ENCODE measurements at places on chromosomes 5 and 9.

DNA sequence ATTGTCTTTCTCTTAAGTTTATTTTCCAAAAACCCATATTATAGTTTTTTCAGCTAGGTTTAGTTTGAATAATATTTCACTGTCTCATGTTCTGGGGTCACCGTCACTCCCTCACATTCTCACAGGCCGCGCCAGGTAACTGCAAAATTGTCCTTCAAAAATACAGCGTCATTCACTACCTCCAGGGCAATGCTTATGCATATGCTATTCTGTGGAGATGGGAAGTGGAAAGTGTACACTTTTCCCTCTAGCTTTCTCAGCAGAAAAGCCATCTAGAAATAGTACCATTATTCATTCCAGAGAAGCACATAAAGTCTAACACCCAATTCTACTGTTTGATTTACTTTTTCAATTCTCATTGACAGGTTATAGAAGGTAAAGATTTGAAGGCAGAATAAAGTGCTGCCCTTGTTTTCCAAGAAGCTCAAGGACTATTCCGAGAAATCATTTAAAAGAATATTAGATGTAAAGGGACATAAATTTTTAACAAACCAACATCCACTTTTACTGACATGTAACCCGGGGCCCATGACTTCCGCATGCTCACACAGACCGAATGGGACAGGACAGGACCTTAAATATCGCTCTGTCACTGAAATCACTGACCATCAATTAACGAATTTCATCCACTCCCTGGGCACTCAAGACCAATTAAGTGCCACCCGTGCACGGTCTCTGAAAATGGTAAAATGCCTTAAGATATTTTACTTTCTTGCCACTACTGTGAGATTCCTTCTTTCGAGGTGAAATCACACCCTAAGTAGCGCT is 720 bp downstream of the NUDT12 start:
- no peak for DNase-seq

GRCh38 chr5:109628591-109628990 is 61.1 kb upstream of the MAN2A1 start:
- no peak for DNase-seq

DNA sequence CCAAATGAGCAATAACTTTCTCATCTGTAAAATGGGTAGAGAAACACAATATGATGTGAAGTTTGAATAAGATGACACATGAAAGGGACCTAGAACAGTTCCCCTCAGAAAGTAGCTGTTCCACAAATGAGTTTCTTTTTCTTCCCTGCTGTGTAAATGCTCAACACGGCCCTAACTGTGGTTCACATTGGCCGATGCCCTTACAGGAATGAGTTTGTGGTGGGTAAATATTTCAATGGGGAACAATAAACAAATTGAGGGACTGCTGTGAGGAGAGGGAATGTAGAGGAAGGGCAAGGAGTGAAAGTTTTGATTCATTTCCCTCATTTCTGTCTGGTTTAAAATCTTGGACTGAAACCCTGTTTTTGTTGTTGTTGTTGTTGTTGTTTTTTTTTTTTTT is 12.8 kb downstream of the C6 start:
- no peak for DNase-seq

- DNase-seq = no peak
Observed at GRCh38 chr5:132812781-132813598, at the start of gene SOWAHA. TSS of gene SOWAHA (plus strand) at chr5:132813302. CDS start at chr5:132813622, 320 bp downstream.

DNA sequence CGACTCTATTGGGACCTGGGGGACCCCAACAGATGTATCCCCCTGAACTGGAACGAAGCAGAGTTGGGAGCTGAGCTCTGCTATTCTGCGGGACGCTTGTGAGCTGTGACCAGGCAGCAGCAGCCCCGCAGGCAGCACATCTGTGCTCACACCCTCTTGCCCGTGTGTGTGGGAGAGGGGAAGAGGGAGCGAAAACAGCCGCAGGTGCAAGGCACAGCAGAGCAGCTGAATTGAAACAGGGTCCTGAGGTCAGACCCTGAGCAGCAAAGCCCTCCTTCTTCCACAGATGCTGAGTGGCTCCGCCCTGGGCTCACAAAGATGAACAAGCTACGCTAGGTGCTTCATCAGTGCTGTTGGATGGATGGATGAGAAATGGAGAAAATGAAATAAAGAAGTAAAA is 198.7 kb downstream of the HSPA4 start:
- no peak for DNase-seq

Data from stimulated activated CD4-positive, alpha-beta T cell treated with anti-CD3 and anti-CD28 coated beads, Interleukin-15, amount 100 ng/mL, for 48 hours (primary cell).